ENCODE measurements at places on chromosomes 13 and 19.

DNA sequence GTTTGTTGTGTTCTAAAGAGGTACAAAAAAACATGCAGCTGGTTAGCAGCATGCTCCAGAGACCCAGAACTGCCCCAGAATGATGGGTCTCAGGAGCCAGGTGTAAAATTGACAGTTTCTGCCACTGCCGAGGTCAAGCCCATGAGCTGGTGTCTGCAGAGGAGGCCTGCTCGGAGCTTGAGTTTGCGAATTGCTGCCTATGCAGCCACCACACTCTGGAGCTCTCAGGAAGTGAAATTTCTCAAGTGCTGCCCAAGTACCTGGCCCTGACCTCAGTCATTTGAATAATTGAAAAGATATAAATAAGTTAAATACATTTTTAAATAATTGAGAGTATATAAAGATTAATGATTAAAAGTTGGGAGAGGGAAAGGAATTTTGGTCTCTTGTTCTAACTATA is 66.4 kb downstream of the ZAR1L start:
- no peak for DNase-seq

DNA sequence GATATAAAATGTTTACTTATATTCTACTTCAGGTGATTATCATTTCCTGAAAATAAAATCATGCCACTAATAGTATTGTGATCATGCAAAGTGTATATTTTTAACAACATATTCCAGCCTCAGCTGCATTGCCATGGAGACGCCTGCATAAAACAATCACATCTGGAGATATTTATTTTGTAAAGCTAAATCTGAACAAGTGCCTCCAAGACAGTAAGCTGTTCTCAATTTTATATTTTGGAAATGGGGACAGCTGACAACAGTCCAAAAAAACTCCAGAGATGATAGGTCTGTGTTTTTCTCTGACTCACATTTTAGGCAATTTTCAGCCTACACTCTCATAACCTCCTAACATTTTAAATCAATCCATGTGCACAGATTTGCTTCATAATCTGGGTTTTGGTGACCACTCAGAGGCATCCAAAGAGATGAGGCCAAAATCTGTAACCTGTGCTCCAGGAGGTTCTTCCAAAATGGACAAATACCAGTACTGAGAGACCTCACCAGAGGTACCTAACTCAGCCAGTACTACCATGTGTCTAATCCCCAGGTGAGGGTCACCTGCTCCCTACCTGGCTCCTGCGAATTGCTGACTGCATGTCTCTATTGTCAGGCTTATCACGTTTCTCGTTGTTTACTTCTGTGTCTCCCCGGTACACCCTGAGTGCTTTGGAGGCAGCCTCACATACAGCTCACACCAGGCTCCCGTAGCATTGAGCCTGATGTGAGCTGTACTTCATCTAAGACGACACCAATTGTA is 62.7 kb downstream of the COL4A1 start:
- DNase-seq: peak; percentile 57

DNA sequence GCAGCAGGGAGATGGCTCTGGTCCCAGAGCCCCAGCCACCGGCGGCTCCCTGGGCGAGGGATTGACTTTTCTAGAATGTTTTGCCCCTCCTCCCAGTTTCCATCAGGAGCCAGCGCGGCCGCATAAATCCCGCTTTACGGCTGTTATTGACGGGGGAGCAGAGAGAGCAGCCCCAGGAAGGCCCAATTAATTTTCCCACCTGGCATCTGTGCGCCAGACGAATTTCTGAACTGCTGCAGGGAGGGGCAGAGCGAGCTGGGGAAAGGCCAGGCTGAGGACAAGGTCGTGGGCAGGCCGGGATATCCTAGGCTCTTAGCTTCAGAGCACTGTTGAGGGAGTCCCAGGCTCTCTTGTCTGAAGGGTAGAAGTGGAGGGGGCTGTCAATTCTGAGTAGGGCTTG is 24.7 kb downstream of the ZNRF4 start:
- no peak for DNase-seq

- DNase-seq: peak; percentile 44
Measured at GRCh38 chr13:53782488-53782961, 753.9 kb downstream of the OLFM4 start.

DNA sequence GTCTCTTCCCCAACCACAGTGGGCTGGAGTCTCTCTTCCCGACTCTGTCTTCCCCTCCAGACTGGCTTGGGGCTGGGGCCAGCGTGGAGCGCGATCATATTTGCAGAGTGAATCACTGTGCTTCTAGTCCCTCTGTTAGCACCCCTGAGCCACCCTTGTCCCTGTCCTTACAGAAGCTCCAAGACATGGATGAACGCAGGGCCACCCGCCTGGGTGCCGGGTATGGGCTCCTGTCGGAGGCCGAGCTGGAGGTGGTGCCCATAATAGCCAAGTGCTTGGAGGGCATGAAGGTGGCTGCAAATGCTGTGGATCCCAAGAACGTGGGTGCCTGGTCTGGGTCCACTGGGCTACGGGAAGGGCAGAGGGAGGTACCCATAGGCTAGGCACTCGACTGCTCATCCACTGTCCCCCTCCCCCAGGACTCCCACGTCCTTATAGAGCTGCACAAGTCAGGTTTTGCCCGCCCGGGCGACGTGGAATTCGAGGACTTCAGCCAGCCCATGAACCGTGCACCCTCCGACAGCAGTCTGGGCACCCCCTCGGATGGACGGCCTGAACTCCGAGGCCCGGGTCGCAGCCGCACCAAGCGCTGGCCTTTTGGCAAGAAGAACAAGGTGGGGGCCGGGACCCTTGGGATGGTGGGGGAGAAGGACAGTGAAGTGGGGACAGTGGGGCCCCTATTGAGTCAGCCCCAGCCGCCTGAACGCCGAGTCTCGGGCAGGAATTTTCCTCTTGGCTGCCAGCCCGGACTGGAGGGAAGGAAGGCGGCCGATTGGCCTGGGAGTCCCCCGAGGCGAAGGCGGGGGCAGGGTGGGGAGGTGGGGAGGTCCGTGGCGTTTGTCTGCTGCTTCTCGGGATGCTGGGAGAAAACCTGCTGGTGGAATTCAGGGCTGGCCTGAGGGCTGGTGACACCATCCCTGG is 5.2 kb downstream of the TRIP10 start:
- DNase-seq: peak; percentile 92

DNA sequence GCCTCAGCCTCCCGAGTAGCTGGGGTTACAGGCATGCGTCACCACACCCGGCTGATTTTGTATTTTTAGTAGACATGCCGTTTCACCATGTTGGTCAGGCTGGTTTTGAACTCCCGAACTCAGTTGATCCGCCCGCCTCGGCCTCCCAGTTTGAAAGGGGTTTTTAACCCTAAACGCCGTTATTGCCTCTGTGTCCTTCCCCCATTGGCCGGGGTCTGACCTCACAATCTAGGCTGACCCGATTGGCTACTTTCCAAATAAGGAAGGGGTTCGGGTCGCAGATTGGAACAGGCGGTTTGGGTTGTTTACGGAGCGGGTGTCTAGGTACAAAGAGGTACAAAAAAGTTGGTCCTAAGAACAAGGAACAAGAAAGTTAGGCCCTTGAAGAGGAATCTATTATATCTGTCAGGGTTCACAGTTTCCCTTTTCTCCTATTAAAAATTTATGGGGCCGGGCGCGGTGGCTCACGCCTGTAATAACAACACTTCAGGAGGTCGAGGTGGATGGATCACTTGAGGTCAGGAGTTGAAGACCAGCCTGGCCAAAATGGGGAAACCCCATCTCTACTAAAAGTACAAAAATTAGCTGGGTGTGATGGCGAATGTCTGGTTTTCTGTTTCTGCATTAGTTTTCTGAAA is 1.0 kb downstream of the ZNF253 start:
- DNase-seq: peak; percentile 9
